Mesendoderm (in vitro differentiated cells): ENCODE measurements at places on chromosomes 4 and X.
A peak's percentile ranks its signal among the peaks of the same experiment; 100 is the strongest.

GRCh38 chrX:31445542-31445941, 373.7 kb upstream of the FTHL17 start:
- no peak for DNase-seq

DNA sequence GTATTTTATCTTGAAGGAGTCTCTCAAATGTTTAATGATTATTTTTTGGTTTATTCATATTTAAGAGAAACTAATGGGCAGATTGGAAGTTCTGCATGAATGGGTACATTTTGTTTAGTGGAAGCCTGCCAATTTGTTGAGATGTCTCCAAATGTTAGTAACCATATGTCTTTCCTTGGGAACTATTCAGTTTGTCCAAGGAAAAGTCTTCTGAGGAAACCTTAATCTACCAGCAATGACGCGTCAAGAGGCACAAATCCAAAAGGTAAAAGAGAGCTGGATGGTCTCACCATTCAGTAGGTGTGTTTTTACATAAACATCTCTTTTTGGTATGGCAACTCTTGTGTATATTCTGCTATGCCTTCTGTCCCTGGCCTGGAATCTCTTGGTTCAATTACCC, 37.4 kb upstream of the NDST3 start:
- no peak for DNase-seq

DNA sequence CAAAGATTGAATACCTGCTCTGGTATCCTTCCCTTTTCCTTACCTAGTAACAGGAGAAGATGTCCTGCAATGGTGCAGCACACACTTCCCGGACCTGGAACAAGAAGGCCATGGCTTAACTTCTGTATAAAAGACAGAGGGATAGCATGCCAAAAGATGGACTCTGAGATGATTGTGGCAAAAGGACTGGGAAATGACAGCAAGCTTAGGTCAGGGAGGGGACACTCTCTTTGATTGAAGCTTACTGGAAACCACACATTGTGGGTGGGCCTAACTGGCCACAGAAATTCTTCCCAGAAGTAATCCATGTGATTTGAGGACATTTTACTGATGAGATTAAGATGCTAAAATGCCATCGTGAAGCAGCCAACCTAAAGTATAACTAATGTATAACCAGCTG, 71.0 kb upstream of the OTUD4 start:
- DNase-seq = no peak

DNA sequence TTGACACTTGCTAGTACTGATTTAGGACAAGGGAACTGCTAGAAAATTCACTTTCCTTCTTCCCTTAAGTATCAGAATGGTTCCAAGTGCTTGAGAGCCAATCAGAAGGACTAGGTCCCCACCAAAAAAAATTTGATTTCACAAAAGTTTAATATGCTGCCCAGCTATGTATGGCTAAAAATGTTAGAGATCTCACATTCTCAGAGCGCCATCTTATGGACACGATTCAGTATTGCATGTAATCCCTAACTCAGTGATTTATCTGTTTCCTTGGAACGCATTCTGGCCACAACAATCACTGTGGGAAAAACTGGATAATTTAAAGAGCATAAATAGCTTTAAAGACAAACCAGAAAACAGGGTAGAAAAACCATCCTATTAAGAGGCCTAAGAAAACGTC, 255.1 kb upstream of the GPC4 start:
- peak; percentile 44 for DNase-seq
